ENCODE measurements at places on chromosomes 5 and 9. TPM values are rescaled to one million over a fixed set of nuclear protein-coding genes. Genes with fewer than 3 reads are reported as not detected.
A peak's percentile ranks its signal among the peaks of the same experiment; 100 is the strongest.

GRCh38 chr5:73336366-73336765 is 112.2 kb downstream of the FOXD1 start:
- H3K27me3 ChIP-seq: peaks cover 4% of the 10 kb centered on the region
- no peak overlapping the region for H3K27ac ChIP-seq
- H3K4me1 ChIP-seq: peaks cover 19% of the 10 kb centered on the region
- H3K36me3 ChIP-seq: no peaks in the 10 kb centered on the region
- no peak overlapping the region for H3K4me3 ChIP-seq

DNA sequence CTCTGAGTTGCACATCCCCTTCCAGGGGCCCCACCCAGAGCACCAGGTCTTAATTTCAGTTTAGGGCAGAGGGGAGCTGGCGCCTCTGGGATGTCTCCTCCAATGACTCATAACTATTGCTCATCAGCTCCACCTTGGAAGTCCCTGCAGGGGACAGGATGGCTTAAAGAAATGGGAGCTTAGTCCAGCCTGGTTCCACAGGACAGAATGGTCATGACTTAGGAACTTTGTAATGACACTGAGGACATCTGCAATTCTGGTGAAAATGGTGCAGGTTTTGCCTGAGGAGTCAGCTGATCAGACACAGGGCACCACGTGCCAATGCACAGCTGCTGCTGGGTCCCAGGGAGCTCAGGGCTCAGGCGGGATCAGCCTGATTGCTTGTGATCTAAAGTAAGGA is 16.4 kb upstream of the PPP1R26 start:
- H3K27ac ChIP-seq: no peak overlapping the region
- no peak for DNase-seq
- no peaks in the 10 kb centered on the region for H3K4me1 ChIP-seq
- no peaks in the 10 kb centered on the region for H3K36me3 ChIP-seq

- no peak overlapping the region for H3K4me3 ChIP-seq
- H3K4me1 ChIP-seq: peaks cover 27% of the 10 kb centered on the region
- H3K27me3 ChIP-seq: no peaks in the 10 kb centered on the region
Observed at GRCh38 chr5:171521219-171521633, 101.8 kb downstream of the FGF18 start.

GRCh38 chr5:56729488-56729887 is 85.9 kb upstream of the MAP3K1 start:
- H3K4me1 ChIP-seq: peaks cover 12% of the 10 kb centered on the region
- H3K4me3 ChIP-seq: no peak overlapping the region
- no peaks in the 10 kb centered on the region for H3K36me3 ChIP-seq
- DNase-seq: no peak
- H3K27me3 ChIP-seq: no peaks in the 10 kb centered on the region

- no peaks in the 10 kb centered on the region for H3K4me1 ChIP-seq
- DNase-seq: no peak
- H3K36me3 ChIP-seq: no peaks in the 10 kb centered on the region
- H3K27me3 ChIP-seq: no peaks in the 10 kb centered on the region
- no peak overlapping the region for H3K4me3 ChIP-seq
- H3K27ac ChIP-seq: no peak overlapping the region
Observed at GRCh38 chr9:96674906-96675538, 19.9 kb upstream of the PRXL2C start.

- peak; percentile 22 for DNase-seq
- H3K4me3 ChIP-seq: no peak overlapping the region
- H3K36me3 ChIP-seq: no peaks in the 10 kb centered on the region
Observed at GRCh38 chr9:9790216-9790872, 822.5 kb downstream of the PTPRD start.

Gene NOL8
- 28.1 TPM for polyA plus RNA-seq

Gene NLN
- 22.3 TPM for polyA plus RNA-seq

All from spinal cord (tissue), 10 donors.